Posterior cingulate gyrus (tissue), 11 donors: ENCODE measurements at places on chromosomes 2 and 18.

GRCh38 chr18:36714476-36714875 is 114.3 kb downstream of the TPGS2 start:
- DNase-seq = no peak

GRCh38 chr2:25690058-25690457 is 16.7 kb upstream of the DTNB start:
- no peak for DNase-seq

- DNase-seq = no peak
Observed at GRCh38 chr2:147782141-147782930, 62.5 kb upstream of the ACVR2A start.

- DNase-seq = peak; percentile 16
Observed at GRCh38 chr2:109212836-109213563, 84.0 kb downstream of the SH3RF3 start.

DNA sequence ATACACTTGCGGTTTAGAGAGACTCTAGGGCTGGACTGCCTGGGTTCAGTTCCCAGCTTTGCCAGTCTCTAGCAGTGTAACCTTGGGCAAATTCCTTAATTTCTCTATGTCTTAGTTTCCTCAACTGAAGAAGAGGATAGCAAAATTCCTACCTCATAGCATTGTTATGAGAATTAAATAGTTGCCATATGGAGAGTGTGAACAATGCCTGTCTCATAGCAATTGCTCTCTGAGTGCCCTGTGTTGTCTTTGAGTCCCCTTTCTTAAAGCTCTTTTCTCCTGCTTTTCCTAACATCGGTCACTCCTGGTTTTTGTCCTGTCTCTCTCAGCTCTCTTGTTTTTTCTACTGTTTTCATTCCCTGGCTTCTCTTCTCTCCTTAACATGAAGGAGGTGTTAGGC is 116.8 kb upstream of the ALPP start:
- no peak for DNase-seq

GRCh38 chr2:219634171-219634940 is 6.9 kb downstream of the SLC4A3 start:
- no peak for DNase-seq

DNA sequence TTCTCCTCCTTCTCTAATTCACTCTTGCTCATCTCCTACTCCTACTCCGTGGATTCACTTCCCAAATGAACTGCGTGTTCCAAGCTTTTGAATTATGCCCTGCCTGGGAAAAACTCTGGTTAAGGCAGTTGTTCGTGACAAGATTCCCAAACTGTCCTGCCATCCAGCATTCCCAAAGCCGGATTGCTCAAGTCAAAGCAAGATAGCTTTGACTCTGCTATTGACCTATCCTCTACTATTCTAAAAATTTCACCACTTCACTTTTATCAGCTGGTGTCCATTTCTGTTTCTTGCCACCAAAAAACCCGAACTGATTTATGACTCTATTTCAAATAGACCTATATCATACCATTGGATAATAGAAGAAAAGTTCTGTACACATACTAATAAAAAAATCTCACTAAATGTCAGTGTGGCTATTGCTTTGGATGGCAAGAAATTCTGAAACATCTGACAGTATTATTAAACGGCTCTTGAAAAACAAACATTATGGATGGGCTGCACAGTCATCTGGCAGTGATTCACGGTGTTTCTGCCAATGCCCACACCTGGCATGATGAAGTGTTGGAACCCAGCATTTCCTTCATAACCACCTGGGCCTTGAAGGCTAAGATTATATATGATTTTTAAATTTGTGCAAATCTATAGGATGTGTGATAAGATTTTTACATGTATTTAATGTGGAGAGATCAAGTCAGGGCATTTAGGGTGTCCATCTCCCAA is 87.4 kb downstream of the NCKAP5 start:
- DNase-seq = no peak

DNA sequence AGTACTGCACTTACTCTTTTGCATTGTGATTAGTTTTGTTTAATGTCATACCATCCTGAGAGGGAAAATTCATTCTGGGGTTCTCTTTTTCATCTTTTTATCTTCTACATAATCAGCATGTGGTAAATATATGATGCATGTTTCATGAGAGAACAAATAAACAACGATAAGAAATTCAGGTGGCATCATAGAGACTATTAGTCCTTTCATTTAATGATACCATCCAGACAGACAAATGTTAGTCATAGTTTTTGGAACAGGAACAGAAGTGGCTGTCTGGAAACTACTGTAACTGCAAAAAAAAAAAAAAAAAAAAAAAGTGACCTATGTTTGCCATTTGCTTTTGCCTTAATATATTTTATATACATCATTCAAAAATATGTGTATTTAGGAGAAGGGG is 761.0 kb downstream of the EPHA4 start:
- DNase-seq = no peak

DNA sequence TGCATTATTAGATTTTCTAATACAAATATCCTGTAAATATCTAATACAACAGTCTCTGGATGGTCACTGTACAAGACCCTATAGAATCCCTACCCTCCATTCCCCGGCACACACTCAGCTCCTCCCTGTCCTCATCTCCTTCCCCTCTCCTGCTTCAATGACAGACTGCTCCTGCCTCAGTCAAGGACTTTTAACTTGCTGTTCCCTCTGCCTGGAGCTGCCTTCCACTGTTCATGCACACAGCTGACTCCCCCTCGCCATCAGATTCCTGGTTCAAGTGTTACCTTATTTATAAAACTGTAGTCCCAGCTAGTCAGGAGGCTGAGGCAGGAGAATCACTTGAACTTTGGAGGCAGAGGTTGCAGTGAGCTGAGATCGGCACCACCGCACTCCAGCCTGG is 3.3 kb downstream of the CDK15 start:
- DNase-seq = no peak

DNA sequence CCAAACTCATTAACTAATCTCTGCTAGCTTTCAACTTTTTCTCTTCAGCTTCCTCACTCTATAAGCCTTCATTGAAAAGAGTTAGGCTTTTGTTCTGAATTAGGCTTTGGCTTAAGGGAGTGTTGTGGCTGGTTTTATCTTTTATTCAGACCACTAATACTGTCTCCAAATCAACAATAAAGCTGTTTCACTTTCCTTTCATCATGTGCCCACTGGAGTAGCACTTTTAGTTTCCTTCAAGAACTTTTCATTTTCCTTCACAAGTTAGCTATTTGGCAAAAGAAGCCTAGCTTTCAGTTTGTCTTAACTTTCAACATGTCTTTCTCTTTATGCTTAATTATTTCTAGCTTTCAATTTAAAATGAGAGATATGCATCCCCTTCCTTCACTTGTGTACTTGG is 271.7 kb upstream of the FSIP2 start:
- DNase-seq = no peak

DNA sequence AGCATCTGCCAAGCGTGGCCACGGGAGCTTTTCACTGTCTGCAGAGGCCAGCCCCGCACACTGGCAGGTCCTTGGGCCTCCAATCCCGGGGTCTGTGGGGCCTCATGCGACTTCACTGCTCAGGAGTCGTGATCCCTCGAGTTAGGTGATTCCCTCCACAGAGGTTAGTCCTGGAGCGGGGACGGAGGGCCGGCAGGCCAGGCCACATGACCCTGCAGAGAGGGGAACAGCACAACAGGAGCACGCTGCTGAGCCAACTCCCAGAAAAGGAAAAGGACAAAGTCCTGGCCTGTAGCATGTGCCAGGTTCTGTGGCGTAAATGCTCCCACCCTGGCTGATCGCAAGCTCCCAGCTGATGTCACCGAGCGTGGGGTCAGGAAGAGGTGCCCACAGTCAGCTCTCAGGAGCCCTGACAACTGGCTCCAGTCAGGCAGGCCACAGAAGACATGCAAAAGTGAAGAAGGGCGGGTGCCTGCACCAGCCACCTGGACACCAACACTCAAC is 15.3 kb upstream of the PRLH start:
- DNase-seq = peak; percentile 77

GRCh38 chr2:57141269-57141668 is 905.3 kb upstream of the VRK2 start:
- no peak for DNase-seq

DNA sequence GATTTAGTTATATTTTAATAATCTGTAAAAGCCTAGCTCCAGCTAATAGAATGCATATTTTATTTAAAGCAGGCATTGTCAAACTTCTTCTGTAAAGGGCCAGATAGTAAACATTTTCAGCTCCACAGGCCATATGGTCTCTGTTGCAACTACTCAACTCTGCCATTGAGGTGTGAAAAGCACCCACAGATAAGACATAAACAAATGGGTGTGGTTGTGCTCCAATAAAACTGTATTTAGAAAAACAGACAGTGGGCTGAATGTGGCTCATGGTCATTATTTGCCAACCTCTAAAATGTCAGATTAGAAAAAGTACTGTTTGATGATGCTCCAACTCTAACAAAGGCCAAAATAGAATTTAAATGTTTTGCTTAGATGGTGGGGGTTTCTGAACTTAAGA is 519.9 kb downstream of the RNF144A start:
- DNase-seq = no peak

DNA sequence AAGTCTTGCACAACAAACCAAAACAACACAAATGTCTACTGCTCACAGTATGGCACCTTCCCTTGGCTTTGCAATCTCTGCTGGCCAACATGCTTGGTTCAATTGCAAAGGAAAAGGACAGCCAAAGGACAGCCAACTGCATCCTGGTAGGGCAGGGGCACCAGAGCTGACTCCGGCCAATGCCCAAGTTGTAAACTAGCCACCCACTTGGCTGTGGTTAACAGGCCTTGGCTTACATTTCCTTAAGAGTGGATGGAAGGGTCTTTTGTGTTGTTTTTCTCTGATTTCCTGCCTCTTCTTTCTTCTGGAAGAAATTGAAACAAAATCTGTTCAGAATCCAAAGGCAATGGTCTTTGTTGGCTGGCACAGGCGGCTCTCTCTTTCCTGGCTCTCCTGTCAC is 119.1 kb upstream of the TRIB2 start:
- DNase-seq = no peak

GRCh38 chr2:157492189-157492773 is 48.4 kb upstream of the CYTIP start:
- peak; percentile 77 for DNase-seq

GRCh38 chr2:223467196-223467595 is 135.0 kb downstream of the SCG2 start:
- no peak for DNase-seq

GRCh38 chr2:150909613-150910012 is 352.1 kb downstream of the RBM43 start:
- no peak for DNase-seq

DNA sequence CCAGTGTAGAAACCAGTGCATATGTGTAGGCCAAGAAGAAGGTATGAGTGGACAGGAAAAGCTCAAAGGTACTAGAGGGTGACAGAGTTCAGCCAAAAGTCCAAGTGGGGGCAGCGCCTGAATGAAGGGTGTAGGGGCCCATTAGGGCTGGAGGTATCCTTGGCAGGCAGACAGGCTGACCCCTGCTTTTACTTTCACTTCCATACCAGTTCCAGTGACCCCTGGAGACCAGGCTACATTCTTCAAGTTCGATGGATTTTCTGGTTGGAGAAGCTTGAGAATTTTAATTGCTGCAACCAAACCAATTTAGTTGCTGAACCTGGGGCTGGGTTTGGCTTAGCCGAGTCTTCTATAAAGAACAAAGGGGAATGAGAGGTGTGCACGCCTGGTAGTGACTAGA is 42.3 kb upstream of the MRPL33 start:
- DNase-seq = no peak

GRCh38 chr2:10560626-10561025 is 112.5 kb upstream of the ODC1 start:
- DNase-seq = no peak

GRCh38 chr2:163717515-163717914 is 18.3 kb downstream of the FIGN start:
- DNase-seq = no peak

DNA sequence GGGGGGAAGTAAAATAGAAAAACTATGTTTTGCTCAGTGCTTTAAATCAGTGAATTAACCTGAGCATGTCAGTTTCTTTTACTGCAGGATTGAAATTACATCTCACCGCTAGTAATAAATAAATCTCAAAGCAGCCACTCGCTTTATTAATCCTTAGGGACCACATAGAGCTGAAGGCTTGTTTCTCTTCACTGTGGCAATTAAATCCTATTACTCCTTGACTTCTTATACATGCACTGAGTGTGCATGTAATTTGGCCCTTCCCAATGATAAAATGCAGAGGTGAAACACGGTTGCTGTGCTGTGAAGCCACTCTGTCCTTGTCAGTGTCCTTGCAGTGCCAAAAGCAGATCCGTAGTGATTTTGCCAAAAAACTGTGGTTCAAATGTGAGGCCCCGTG is 77.1 kb upstream of the RBM44 start:
- DNase-seq = no peak

DNA sequence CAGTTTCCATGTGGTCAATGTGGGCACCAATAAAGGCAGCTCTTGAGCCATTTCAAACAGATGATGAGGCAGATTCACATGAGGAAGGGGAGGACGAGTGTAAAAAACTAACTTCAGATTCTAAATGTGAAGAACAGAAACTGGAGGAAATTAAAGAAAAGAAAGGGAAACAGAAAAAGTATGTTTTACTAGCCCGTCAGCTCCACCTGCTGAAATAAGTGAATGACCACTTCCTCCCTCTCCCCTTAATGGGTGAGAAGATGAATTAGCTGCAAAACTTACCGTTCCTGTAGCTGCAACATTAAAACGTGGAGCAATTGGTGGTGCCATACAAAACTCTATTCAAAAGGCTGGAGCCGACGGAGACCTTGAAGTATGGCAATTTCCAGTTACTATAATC is 203.5 kb downstream of the UXS1 start:
- no peak for DNase-seq

DNA sequence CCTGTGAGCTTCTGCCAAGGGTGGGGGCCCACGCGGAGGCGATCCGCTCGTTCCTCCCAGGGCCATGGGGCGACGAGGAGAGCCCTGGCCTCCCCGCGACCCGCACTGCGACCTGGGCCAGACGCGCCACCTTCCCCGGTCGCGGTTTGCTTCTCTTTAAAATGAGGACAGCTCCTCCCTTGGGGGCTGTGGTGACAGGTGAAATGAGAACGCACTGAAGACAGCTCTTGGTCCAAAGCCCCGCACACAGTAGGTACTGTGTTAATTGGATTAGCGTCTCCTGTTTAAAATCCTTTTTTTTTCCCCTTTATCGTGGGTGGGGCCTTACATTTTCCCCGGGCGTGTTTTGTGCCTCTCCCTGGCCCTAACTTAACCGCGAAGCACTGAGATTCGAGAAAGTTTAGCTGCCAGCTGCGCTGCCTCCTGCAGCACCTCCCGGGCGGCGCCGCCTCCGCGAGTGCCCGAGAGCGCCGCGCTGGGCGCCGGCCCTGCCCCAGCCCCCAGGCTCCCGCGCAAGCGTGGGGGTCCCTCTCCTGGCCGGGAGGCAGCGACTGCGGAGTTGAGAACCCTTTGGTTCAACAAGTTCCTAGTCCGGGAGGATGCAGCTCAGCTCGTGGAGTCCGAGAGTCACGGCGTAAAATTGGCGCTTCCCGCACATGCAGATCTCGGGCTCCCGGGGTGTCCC is 1.1 kb downstream of the HPCAL1 start:
- DNase-seq = no peak

GRCh38 chr2:41966431-41966893 is 81.4 kb upstream of the PKDCC start:
- DNase-seq = peak; percentile 85
